ENCODE measurements at places on chromosomes 2 and 18.

GRCh38 chr2:241123816-241124536, 21.9 kb upstream of the MTERF4 start:
- peak; percentile 78 for DNase-seq

GRCh38 chr2:174145827-174146226, 102.5 kb downstream of the OLA1 start:
- no peak for DNase-seq

DNA sequence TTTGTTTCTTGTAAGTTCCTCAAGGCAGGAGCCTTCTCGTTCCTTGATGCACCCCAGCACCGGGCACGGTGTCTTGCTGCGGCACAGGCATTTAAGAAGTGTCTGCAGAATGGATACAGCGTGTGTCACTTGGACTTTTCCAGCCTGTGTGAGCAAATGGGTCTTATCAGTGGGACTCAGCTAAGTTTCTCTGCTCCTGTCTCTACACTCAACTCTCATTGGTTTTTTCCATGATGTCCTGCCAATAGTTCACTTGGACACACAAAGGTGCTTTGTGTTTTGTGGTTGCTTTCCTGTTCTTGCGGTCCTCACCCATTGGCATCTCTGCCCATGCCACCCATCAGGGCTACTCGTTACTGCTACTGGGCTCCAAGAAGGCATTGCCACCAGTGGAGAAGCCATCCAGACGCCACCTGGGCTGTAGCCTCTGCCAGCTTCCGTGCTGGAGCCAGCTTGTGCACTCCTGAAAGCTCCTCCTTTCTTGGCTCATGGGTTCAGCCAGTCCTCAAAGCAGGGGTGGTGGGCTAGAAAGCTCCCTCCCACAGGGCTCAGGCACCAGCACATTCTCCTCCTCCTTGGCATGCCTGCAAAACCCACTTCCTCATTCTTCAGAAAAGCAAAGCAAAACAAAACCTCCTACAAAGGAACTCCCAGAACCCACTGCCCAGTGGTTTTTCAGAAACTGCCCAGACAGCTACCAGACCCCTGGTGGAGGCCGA, 41.4 kb downstream of the IL1R2 start:
- DNase-seq = peak; percentile 20

GRCh38 chr2:11711751-11712150, 34.7 kb upstream of the LPIN1 start:
- DNase-seq = no peak

DNA sequence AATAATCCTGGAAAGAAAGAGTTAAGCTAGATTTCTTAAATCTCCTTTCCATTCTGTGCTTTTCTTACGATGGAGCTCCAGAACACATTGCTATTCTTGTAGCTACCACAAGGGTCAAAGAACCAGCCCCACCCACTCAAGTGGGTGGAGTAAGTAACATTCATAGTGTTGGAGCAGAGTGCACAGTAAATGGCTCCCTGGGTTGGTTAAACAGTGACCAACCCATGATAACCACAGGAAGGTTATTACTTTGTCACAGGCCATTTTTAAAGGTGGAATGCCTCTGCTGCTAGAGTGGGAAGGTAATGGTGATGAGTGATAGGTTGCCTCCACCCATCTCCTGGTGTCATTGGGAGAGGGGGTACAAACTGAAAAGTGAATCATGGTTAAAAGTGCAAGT, 13.9 kb downstream of the ARPC2 start:
- DNase-seq = no peak

DNA sequence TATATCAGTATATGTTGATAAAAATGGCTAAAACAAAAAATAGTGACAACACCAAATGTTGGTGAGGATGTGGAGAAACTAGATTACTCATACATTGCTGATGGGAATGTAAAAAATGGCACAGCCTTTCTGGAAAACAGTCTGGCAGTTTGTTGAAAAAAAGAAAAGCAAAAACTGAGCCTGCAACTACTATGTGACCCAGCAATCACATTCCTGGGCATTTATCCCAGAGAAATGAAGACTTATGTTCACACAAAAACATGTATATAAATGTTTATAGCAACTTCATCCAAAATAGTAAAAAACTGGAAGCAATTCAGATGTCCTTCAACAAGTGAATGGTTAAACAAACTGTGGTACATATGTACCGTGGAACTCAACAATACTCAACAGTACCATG, 7.5 kb upstream of the KDSR start:
- DNase-seq = no peak

GRCh38 chr18:42080340-42080739, 125.3 kb downstream of the PIK3C3 start:
- no peak for DNase-seq

DNA sequence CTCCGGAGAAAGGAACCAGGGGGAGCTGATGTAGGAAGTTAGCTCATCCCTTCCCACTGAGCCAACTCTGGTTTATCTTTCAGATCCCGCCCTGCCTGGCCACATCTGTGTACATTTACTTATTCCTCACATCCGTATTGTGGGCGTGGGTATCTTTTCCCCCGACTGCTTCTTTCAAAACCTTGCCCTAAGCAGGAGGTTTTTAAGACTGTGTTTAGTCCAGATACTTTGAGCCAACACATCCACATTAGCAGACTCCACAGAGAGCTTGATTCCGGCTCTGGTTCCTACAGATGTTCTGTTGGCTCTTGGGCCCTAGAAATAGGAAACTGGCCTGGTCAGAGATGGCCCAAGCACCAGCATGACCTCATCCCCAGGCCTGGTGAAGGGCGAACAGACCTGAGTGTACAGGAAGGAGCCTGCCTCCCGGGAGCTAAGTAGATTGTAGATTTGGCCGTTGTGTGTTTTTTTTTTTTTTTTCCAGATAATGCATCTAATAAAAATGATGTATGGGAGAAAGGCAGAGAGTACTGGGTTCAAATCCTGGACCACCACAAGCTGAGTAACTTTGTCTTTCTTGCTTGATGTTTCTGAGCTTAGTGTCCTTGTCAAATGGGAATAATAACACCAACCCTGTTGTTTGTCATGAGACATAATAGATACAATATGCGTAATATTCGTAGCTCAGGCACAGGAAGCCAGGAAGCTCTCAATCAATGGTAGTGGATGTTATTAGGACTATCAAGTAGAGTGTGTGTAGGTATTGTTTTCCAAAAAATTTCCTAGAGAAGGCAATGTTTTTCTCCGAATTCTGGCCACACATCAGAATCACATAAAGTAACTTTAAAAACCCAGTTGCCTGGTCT, 92.3 kb downstream of the PRKCE start:
- DNase-seq = no peak

DNA sequence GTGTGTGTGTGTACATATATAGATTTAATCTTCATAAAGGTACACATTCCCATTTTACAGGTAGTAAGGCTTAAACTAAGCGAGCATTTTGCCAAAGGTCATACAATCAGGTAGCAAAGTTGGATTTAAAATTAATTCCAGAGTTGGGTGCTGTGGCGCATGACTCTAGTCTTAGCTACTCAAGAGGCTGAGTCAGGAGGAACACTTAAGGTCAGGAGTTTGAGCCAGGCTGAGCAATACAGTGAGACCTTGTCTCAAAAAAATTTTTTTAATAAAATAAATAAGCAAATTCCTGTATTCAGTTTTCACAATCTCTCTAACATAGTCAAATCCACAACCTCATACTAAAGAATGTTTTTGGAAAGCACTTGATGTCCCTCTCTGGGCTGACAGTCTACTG, 111.5 kb upstream of the LDLRAD4 start:
- no peak for DNase-seq

GRCh38 chr2:233556881-233557736, 9.5 kb downstream of the USP40 start:
- no peak for DNase-seq
